ENCODE measurements at places on chromosomes 13 and 19.

DNA sequence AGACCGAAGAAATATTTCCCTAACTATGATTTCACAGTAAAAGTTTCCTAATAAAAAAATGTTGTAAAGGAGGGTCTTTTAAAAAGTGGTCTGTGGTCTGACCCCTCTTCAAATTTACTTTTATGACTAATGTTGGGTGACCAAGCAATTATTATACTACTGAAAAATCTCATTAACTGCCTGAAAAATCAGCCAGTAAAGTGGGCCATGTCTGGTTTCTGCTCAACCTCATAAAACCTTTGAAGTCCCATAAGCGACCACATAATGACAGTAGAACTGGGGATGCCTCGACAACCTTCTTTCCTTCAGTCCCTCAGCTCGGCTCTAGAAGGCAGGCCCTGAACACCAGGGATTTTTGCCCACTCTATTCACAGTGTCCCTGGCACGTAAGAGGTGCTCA lies 434.3 kb downstream of the EFNB2 start:
- DNase-seq: no peak

DNA sequence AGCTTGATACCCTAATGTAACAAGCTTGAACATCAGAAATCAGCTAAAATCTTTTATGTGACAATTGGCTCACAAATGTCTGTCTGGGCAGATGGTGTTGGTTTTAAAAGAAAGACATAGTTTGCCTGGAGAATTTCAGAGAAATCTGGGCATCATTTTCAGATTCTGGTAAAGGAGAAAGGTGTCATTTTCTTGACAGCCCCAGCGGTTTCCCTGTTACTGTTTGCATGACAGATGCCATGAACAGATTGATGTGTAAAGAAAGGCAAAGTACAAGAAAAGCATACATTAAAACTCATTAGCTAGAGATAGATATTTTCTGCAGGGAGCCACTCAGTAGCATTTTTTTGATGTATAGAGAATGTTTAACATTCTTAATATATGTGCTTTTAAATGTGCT lies 987.9 kb downstream of the OLFM4 start:
- DNase-seq: no peak

GRCh38 chr13:51397262-51397941 lies 55.4 kb downstream of the INTS6 start:
- DNase-seq: no peak

DNA sequence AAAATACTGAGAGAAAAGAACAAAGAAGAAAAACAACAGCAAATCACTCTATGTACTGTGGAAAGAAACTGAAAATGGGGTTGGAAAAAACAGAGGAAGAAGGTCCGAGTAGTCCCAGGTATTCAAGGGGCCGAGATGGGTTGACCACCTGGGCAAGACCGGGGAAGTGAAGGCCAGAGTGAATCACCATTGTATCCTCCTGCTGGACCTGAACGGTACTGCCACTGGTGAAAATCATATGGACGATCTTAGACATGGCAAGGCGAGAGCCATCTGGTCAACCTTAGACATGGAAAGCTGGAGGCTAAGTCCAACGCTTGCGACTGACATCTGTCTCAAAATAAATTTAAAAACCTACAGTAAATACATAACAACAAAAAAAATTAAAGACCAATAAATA lies 44.4 kb upstream of the ZNF91 start:
- DNase-seq: no peak

- DNase-seq: no peak
These were observed 172.7 kb downstream of the KLF5 start for GRCh38 chr13:73231471-73231870.

GRCh38 chr13:34805347-34805746 lies 136.7 kb upstream of the NBEA start:
- DNase-seq: no peak

GRCh38 chr13:80224468-80224867 lies 116.5 kb downstream of the SPRY2 start:
- no peak for DNase-seq

- DNase-seq: no peak
These were observed 64.8 kb upstream of the GPR183 start for GRCh38 chr13:99371956-99372355.

- DNase-seq: no peak
These were observed 18.7 kb downstream of the MLLT1 start for GRCh38 chr19:6260912-6261650.

Measured in GM13977 (cell line).